NCI-H2227 treated with DMSO at 0.1 percent for 48 hours (cell line): ENCODE measurements at places on chromosomes 1 and 21.

GRCh38 chr1:121522061-121522759, 337.4 kb downstream of the SRGAP2C start:
- DNase-seq: no peak

DNA sequence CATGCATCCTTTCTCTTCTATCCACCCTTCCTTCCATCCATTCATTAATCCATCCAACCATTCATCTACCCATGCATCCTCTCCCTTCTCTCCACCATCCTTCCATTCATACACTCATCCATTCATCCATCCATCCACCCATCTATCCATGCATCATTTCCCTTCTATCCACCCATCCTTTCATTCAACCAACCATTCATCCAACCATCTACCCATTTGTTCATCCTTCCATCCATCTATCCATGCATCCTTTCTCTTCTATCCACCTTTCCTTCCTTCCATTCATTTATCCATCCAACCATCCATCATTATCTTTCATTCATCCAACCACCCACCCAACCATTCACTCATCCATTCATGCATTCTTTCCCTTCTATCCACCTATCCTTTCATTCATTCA, 188.4 kb downstream of the NPHP4 start:
- DNase-seq: no peak

GRCh38 chr1:112237983-112238545, 157.9 kb upstream of the CTTNBP2NL start:
- no peak for DNase-seq

DNA sequence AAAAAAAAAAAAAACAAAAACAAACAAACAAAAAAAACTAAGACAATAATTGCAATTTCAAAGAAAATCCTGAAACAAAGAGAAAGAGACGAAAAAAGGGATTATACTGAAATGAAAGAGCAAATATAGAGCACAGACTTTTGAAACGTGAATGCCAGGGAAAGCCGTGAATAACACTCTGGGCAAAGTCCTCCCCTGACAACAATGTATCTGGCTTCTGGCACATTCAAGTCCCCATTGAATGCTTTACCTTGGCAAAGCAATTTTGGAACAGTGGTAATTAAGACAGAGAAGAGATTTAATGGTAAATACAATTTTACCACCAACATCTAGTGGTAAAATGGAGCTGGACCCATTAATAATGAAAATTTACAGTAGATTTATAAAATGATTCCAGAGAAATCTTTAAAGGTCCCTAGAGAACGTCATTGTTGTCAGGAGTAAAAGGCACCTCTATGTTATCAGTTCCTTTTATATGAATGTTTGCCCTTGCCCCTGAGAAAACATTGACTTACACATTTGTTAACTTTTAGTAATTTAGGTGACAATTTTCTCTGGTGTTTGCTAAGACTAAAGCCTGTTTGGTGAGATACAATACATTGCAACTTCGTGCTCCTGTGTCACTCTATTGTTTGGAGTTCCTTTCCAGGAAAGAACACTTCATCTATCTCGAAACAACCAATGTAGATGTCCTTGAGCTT, 89.7 kb downstream of the GREM2 start:
- no peak for DNase-seq

DNA sequence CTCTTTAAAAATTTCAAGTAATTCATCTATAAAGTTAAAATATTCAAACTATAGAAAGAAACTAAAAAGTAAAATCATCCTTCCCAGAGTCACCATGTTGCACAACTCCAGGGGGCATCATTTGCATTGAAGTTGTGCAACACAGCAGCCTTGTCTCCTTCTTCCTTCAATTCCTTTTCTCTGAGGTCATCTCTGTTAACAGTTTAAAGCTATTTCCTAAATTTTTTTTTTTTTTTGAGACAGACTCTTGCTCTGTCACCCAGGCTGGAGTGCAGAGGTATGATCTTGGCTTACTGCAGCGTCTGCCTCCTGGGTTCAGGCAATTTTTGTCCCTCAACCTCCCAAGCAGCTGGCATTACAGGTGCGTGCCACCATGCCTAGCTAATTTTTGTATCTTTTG, 7.1 kb downstream of the RHBG start:
- DNase-seq: no peak

GRCh38 chr1:209368864-209369598, 214.5 kb upstream of the CAMK1G start:
- DNase-seq: no peak

GRCh38 chr1:41521766-41522165, 37.3 kb upstream of the EDN2 start:
- DNase-seq: no peak

DNA sequence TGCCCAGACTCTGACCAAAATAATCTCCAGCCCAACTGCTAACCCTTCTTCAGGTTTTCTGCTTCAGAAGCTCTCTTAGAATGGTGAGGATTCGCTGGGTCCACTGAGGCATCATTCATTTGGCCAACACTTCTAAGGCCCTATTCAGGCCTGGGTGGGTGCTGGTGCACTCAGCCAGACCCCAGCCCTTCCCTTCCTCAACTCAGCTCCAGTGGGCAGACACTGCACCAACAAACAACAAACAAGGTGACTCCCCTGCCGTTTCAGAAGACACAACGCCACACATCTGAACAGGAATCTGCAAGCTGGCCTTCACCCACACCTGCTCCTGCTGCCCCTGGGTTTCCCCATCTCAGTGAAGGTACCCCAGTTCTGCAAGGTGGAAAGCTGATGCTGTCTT, 6.0 kb downstream of the HEYL start:
- no peak for DNase-seq

GRCh38 chr21:39196310-39196709, 13.1 kb upstream of the PSMG1 start:
- no peak for DNase-seq

GRCh38 chr1:225748529-225748928, 29.1 kb upstream of the SRP9 start:
- DNase-seq: no peak

DNA sequence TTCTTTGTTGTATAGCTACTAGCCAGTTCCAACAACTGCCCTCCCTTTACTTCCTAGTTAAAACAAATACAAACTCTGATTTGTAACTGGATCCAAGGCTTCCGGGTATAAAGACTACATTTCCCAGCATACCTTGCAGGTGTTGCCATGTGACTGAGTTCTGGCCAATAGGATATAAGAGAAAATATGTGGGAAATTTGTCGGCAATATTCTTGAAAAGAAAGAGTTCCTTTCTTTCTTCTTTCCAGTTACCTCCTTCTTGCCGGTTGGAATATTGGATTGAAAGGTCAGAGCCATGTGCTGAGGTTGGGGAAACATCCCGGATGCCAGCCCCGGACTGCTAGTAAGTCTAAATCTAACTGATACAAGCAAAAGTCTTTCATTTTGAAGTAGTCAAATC, 23.0 kb upstream of the ZBTB40 start:
- DNase-seq: peak; percentile 42

GRCh38 chr21:14259747-14260146, 43.8 kb downstream of the RBM11 start:
- peak; percentile 5 for DNase-seq

DNA sequence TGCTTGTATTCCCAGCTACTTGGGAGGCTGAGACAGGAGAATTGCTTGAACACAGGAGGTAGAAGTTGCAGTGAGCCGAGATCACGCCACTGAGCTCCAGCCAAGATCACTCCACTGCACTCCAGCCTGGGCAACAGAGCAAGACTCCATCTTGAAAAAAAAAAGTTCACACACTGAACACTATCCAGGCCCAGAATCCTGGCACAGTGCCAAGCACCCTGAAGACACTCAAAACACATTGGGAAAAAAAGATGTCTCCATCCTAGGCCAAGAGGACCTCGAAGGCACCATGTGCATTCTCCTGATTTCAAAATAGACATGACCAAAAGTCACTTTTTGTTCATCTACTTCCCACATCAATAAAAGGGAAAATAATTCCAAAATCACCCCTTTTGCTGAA, 38.7 kb downstream of the SLC9A1 start:
- no peak for DNase-seq

DNA sequence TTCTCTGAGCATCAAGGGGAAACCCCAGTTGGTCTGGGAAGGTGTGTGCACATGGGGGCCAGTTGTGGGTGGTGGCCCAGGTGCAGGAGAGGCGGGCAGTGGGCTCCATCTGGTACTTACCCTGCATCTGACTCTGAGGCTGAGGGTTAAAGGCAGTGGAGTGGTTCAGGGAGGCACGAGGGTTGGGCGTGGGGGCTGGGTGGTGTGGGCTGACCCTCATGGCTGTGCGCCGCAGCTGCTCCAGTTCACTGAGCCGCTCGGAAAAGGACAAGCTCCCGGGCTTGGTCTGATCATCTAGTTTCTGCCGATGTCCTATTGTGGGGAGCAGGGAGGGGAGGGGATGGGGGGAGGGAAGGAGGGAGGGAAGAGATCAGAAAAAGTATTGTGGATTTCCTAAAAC, 165.5 kb downstream of the CLIC6 start:
- no peak for DNase-seq

GRCh38 chr1:83800066-83800465, 198.9 kb downstream of the TTLL7 start:
- DNase-seq: no peak

- DNase-seq: no peak
Measured at GRCh38 chr1:160437432-160438316, 37.3 kb downstream of the VANGL2 start.

DNA sequence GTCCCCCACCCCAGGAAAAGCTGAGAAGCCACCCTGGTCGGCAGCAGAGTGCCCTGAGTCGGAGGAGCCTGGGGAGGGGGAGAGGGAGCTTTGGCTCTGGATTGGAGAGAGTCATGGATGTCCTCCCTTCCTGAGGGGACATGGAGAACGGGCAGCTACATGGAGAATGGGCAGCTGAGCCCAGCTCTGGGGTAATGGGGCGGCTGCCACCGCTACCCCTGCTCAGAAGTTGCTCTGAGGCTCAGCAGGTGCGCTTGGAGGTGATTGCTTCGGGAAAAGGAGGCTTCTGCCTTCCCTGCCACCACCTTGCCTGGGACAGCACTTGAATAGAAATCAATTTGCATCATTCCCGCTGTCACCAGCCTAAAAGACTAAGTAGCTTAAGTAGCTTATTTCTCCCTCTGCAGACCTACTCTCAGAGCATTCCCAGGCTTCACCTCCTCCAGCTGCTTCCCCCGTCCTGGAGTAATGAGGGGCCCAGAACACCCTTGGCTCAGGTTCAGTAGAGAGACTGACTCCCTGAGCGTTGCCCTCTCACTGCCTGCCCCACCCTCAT, 8.3 kb downstream of the DISP3 start:
- no peak for DNase-seq

GRCh38 chr1:31576743-31577455, 584 bp downstream of the TINAGL1 start:
- no peak for DNase-seq

GRCh38 chr1:41322835-41323234, 38.4 kb upstream of the FOXO6 start:
- DNase-seq: no peak

DNA sequence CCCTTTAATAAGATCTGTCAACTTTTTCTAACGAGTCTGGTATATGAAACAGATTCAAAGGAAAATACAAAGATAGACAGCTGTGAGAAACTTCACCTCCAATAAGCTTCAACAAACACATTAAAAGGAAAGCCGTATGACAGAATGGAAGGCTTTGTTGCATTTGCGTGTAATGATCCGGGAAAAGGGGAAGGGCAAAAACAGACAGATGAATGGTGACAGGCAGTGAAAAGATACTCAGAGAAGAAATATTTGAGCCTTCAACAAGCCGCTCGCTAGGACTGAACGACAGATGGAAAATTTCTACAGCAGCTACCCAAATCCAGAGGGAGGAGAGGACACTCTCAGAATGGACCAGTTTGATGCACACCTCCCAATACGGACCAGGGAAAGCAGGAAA, 14.9 kb downstream of the COPA start:
- DNase-seq: no peak

DNA sequence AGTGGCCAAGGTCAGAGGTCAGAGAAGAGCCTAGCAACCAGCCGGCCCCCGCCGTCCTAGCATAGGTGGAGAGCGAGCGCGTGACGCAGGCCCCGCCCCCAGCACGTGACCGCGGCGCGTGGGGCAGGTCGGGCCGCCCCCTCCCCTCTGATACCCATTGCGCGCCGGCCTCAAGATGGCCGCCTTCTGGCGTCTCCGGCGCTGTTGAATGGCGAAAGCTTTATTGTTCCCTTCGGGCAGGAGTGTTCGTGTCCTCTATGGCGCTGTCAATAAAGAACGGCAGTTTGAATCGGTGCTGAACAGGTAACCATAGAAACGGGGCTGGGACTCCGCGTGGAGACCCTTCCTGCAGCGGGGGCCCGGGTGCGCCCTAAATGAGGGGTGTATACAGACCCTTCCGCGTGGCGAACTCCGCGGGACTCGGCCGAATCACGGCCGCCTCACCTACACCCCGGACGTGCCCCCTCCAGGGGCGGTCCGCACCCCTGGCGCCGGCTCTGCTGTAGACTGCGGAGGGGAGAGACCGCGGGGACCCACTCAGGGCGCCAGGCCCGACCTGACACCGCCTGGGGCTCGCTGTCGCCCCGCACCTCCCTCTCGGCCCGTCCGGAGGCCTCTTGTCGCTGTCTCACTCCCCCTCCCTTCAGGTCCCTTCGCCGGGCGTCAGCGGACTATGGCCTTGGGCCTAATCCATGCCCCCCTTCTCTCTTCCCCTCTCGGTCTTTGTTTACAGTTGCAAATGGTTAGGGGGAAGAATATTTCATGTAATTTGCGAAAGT, at the start of gene ZBTB40:
ZBTB40 (plus strand) TSS at position 150 of the 779 bp plus-strand sequence. CDS start 38,098 bp downstream, outside the sequence.
- DNase-seq: peak; percentile 93

DNA sequence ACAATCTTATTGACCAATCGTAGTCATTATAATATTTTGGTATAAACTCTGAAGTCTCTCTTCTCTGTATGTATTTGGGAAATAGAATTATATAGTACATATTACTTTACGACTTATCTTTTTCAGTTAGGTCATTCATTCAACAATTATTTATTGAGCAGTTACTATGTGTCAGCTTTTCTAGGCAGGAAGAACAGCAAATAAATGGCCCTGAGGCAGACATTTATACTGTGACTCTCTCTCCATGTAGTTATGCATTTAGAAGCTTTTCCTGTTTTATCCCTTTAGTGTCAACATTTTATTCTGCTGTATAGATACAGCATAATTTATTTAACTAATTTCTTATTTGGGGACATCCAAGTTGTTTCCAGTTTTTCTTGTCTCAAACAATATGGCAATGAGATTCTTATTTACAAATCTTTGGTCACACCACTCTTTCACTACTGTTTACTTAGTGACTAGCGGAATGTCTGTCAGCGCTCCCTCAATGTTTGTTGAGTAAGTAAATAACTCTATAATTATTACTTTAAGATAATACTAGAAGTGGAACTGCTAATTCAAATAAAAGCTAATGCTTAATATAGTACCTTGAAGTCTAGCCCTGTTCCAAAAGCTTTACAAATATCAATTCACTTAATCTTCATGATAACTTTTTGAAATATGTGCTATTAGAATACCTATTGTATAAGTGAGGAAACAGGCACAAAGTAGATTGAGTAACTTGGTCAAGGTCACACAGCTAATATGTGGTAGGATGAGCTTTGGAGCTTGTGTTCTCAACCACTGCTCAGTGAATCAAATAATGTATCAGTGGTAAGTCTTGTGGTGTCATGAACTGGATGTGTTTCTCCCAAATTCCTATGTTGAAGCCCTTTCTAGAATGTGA, 465.6 kb downstream of the SIPA1L2 start:
- no peak for DNase-seq

GRCh38 chr1:104195395-104195794, 445.7 kb downstream of the AMY1C start:
- DNase-seq: no peak
